ENCODE measurements at places on chromosomes 5 and 9.

DNA sequence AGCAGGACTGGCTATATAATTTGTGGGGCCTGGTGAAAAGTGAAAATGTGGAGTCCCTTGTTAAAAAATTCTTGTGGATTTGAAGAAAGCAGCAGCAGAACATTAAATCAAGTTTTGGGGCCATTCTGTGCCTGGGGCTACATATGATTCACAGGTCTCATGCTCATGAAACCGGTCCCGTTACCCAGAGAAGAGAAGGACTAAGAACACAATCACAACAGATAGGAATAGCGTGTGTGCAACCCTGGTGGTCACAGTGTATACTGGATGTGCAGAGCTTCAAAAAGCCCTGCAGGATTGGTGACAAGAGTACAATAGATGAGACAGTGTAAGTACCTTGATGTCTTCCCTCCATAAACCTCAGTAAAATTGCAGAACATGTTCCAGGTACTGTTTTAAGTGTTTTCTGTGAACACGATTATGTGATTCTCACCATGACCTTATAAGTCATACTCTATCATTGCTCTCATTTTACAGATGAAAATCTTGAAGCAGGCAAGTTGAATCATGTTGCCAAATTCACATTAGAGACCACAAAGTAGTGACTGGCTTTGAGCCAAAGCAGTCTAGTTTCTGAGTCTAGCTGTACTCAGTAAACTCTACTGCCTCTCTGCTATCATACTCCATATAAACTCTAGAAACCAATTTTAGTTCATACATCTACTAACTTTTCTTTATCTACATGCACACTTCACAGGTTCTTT, 636.5 kb downstream of the TAF11L14 start:
- DNase-seq, result no peak

- DNase-seq, result no peak
These were observed 25.5 kb downstream of the NUP188 start for GRCh38 chr9:128972956-128973355.

- DNase-seq, result no peak
These were observed 135.6 kb upstream of the SMARCA2 start for GRCh38 chr9:1879501-1879900.

- DNase-seq, result no peak
These were observed 107.4 kb downstream of the TMEM174 start for GRCh38 chr5:73280386-73280785.

GRCh38 chr9:116594547-116594946, 92.6 kb upstream of the TRIM32 start:
- DNase-seq, result peak; percentile 68

DNA sequence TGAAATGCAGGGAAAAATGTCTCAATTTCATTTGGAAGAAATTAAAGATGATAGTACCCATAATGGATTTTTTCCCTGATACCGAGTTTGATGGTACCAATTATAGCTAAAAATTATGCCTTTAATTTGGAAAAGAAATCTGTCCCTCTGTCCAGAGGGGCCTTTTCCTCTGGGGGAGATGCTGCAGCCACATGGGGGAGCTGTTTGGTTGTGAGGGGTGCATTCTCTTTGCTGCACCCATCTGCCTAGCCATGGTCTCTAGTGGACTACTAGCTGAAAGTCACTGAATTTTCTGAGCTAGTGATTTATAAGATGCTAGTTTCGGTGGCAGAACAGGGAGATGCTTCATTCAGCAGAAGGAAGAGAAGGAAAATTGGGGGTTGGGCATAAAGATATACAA, 9.6 kb downstream of the SEC61B start:
- DNase-seq, result no peak

GRCh38 chr9:128494108-128494745, 10.3 kb upstream of the GLE1 start:
- DNase-seq, result no peak

- no peak for DNase-seq
These were observed 50.8 kb downstream of the ADAMTS12 start for GRCh38 chr5:33840927-33841547.

DNA sequence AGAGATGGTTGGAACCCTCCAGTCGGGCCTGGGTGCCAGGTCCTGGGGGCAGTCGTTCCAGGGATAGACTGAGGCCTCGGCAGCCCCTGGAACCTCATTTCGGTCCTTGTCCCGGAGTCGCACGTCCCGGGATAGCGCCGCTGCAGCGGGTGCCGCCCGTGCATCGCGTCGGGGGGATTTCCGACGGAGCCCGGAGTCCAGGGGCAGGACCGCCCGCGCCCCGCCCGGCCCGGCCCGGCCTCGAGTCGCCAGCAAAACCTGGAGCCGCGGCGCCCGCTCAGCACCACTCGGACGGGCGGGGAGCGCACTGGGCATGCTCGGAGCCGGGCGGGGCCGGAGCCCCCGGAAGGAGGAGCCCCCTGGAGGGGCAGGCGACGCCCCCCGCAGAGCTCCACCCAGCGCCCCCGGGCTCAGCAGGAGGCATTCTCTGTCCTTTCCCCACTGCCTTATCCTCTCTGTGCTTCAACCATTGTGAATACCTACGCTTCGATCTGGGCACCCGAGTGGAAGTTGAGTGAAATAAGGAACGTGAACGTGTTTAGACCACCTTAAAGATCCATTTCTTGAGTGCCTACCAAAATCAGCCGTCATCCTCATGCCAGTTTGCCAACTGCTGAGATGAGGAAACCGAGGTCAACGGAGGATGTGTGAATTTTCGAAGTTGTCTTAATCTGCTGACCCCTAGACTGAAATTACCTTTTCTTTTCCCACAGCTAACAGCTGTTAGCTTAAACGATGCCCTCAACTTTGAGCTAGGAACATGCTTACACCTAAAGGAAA, 1.7 kb upstream of the PTPN3 start:
- no peak for DNase-seq

DNA sequence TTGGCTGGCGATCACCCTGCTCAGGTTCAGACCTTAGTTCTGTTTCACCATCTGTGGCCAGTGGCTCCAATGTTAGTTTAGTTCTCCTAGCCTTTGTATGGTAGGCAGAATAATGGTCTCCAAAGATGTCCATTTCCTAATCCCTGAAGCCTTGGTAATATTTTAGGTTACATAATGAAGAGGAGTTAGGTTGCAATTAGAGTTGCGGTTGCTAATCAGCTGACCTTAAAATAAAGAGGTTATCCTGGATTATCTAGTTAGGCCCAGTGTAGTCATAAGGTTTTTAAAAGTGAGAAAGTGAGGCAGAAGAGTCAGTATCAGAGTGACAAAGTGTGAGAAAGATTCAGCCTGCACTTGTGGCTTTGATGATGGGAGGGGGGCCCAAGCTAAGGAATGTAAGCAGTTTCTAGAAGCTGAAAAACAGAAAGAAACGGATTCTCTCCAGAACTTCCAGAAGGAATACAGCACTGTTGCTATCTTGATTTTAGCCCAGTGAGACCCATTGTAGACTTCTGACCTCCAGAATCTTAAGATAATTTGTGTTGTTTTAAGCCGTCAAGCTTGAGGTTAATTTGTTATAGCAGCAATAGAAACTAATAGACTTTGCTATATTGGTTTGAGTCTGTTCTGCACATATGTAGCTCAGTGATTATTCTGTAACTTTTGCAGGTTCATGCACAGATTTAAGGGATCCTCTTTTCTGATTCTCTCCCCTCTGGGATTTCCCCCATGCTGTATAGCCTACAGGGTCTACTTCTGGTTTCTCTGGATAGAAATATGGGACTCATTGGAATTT, 21.6 kb downstream of the LNPEP start:
- DNase-seq, result no peak

DNA sequence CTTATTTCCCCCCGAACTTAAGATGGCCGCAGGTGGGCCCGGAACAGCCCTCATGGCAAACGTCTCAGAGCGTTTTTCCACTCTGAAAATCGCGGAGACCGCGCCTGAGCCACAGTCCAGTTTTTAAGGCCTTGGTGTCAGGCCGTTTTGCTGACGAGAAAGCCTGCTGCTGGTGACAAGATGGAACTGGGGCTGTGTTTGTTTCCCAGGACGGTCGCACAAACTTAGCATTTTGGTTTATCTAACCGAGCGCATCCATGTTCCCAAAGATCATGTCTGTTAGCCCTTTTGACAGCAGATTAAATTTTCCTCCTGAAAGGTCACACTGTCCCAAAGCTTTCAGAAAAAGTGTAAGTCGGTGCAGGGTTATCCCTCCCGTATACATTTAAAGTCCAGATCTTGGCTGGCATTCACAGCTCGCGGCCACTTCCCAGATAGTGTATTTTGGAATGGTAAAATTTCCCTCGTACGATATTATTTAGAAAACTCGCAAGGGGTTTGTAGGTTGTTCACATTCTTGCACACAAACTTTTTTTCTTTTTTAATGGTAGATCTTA, 812 bp downstream of the SREK1 start:
- DNase-seq, result no peak

GRCh38 chr5:173627860-173628392, 11.5 kb upstream of the BOD1 start:
- DNase-seq, result no peak

DNA sequence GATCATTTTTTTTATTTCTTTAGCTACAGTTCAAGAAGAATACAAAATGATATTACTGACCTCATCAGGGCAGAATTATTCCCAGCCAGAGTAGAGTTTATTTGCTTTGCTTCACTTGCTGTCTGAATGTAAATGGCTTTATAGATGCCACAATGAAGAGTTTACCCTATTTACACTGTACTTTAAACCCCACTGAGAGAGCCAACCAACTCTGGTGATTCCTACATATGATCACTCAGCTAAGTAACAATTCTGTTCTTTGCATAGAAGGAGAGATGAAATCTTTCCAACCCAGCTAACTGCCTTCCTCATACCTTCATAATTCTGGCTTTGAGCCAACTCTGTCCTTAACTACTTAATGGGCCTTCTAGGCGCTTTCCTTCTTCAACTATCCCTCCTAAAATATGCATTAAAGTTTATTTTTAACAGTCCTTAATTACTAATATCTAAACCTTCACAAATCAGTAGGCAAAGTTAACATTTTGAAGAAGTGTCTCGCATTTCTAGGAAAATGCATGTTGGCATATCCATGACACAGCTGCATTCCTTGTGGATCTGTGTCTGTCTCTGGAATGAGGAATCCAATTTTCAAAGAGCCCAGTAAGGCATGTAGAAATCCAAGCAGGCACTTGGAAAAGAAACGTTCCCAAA, 284.8 kb upstream of the GRAMD2B start:
- DNase-seq, result no peak

GRCh38 chr9:90953805-90954204, 152.2 kb downstream of the SYK start:
- DNase-seq, result no peak

GRCh38 chr5:174825587-174825986, 101.2 kb downstream of the MSX2 start:
- no peak for DNase-seq

GRCh38 chr5:148085977-148086705, 22.4 kb downstream of the SPINK5 start:
- no peak for DNase-seq

DNA sequence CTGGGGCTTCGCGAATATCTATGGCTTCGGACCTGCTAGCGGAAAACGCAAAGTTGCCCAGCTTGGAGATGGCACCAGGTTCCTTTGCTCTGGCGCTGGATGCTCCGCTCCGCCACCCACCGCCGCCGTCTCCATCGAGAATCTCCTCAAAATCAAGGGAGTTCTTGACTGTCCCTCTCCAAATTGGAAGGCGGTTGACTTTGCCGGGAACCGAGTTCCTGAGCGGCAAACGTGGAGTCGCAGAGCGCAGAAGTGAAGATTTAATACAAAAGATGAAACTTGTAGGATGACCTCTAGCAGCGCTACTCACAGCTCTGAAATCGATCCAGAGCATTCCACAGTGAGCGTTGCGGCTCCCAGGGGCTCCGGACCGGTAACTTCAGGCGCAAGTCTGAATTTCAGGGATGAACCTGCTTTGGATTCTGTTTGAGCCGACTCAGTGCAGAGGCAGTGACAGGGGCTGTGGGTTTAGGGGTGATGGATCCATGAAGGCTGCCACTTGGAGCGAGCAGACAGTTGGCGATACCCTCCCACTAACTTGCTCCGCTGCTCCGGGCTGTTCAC, 1641.5 kb upstream of the C9orf72 start:
- no peak for DNase-seq

DNA sequence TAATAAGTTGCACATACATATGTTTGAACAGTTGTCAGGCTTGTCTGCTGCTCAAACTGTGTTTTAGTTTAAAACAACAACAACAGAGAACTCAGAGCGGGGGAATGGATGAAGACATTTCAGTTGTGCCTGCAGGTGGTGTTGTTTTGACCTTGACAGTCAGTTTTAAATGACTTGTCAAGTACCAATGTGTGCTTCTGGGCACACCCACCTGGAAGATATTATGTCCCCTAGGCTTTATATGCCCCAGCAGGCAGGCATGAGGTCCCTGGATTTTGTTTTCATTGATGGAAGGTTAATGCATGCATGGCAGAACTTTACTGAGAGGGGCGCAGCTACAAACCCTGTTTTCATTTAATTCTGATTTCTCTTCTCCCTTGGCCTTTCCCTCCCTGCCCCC, 84.6 kb downstream of the AOPEP start:
- DNase-seq, result no peak

- no peak for DNase-seq
These were observed 19.7 kb downstream of the CSF2 start for GRCh38 chr5:132093271-132093670.

- no peak for DNase-seq
These were observed 35.2 kb downstream of the YIPF5 start for GRCh38 chr5:144135113-144135762.

DNA sequence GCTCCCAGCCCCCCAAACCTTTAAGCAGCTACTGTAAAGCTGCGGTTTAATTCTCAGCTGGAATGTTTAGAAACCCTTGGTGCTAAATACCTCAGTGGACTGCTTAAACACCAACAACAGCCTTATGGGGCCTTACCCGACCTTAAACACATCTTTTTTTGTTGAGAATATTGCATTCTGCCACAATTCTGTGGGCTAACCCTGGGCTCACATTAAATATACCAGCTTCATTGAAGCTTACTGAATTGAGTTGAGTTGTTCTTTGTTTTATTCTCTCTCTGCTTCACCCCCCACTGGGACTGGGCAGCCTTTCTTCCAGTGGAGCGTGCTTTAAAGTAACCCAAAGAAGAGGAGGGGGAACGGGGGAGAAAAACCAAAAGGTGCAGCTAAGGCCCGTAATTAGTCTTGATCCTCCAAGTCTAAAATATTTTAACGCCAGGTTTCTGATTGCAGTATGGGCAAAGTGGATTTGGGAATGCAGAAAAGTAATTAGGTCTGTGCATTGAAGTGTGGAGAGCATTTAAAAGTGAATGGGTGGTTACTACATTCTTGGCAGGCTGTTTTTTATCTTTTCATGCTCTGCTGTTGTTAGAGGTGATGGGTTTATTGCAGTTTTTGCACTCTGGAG, 281.2 kb downstream of the NR2F1-AS1 start:
- DNase-seq, result no peak
